ENCODE measurements at places on chromosomes 5 and 9. TPM values are rescaled to one million over a fixed set of nuclear protein-coding genes. Genes with fewer than 3 reads are reported as not detected.
A peak's percentile ranks its signal among the peaks of the same experiment; 100 is the strongest.

DNAH5 gene
- not detected for polyA plus RNA-seq

CDX1 gene
- polyA plus RNA-seq: not detected

ABCA1 gene
- 0.56 TPM for polyA plus RNA-seq

LVRN gene
- not detected for polyA plus RNA-seq

GRCh38 chr9:110446171-110446570 is 108.5 kb upstream of the TXNDC8 start:
- no peak overlapping the region for H3K27ac ChIP-seq
- DNase-seq: no peak
- H3K4me3 ChIP-seq: no peak overlapping the region

DNA sequence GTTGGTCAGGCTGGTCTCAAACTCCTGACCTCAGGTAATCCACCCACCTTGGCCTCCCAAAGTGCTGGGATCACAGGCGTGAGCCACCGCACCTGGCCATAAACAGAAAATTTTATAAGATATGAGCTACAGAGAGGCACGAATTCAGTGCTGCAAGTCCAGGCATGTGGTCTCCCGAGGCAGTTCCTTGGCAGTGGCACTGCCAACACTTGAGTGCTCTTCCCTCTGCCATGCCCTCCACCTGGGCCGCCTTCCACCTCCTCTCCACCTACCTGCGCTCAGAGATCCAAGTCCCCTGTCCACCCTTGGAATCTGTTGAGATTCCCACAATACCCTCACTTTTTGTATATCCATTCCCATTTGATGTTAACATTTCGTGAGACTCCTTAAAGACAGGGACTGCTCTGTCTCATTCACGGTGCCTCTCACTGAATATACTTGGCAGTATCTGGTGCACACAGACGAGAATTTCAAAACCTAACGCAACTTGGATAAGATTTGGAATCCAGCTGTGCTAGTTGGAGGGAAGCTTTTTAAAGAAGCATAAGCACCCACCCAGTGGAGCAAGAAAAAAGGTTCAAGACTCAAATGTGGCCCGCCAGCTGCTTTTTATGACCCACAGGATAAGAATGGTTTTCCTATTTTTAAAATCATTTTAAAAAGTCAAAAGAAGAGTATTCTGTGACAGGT is 68.3 kb downstream of the DCP2 start:
- H3K27ac ChIP-seq: no peak overlapping the region
- DNase-seq: no peak
- no peaks in the 10 kb centered on the region for H3K27me3 ChIP-seq
- no peaks in the 10 kb centered on the region for H3K4me1 ChIP-seq
- H3K4me3 ChIP-seq: no peak overlapping the region

GRCh38 chr5:156918311-156918845 is 44.6 kb downstream of the TIMD4 start:
- no peak overlapping the region for H3K4me3 ChIP-seq
- DNase-seq: no peak
- H3K27ac ChIP-seq: no peak overlapping the region
- no peaks in the 10 kb centered on the region for H3K27me3 ChIP-seq
- no peaks in the 10 kb centered on the region for H3K36me3 ChIP-seq
- H3K4me1 ChIP-seq: peaks cover 27% of the 10 kb centered on the region

DNA sequence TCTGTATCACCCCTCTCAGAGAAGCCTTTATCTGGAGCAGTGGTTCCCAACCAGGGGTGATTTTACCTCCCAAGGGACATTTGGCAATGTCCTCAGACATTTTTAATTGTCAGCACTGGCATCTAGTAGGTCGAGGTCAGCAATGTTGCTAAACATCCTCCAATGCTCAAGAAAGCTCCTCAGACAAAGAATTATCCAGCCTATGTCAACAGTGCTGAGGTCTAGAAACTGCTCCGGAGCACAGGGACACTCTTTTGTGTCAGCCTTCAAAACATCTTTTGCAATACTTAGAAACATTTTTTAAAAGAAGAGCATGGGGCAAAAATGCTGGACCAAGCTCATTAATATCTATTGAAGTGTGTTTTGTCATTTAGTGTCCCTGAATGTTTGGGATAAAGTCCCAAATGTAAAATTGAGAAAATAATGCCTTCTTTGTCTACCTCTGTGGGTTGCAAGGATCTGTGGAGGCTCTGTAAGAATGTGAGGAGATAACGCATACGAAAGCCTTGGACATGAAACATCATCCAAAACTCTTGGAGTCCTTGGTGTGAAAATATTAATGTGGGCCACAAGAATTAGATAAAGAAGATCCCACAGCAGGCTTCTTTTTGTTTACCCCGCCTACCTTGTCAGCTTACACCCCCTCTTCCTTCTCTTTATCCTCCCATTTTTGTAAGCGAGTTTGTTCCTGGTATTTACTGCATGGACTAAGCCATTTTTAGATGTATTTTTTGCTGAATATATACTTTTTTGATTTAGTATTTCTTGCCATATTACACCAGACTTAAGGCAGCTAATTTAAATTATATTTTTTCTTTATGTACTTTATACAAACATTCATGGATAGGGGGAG is 193.5 kb downstream of the CD180 start:
- peak overlapping the region; percentile 75 for H3K27ac ChIP-seq
- H3K4me1 ChIP-seq: peaks cover 7% of the 10 kb centered on the region
- no peak for DNase-seq
- no peak overlapping the region for H3K4me3 ChIP-seq
- no peaks in the 10 kb centered on the region for H3K27me3 ChIP-seq
- H3K36me3 ChIP-seq: no peaks in the 10 kb centered on the region

DNA sequence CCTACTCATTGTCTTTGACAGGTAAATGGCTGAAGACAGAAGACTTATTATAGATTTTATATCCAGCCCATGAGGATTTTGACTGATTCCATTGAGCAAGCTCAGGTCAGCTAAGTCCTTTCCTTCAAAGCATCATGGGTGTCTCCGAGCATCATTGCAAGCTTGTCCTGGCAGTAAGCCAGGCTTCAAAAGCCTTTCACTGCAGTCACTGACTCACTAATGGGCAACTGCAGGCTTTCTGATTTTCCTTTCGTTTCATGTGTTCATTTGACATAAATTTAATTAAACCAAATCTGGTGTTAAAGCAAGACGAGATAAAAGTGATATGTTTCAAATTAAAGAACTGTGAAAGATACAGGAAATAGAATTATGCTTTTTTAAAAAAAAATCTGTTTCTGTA is 426.2 kb downstream of the ANXA1 start:
- H3K4me1 ChIP-seq: no peaks in the 10 kb centered on the region
- H3K27ac ChIP-seq: no peak overlapping the region
- no peaks in the 10 kb centered on the region for H3K36me3 ChIP-seq
- no peak overlapping the region for H3K4me3 ChIP-seq

DNA sequence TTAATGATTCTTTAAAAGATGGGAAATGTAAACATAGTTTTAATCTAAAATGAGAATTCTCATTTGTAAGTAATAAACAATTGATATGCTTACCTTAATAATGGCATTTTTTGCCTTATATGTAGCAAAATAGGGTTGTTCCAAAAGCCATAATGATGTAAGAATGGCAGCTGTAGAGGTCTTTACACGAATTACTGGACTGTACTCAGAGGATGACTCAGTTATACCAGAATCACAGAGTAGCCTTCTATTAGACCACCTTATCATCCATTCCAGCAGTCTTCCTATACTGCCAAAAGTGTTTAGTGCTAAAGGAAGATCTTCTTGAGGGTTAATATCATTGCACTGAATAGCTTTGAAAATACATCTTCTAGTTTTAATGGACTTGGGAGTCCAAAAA is 66.5 kb downstream of the CPLANE1 start:
- no peaks in the 10 kb centered on the region for H3K27me3 ChIP-seq
- H3K36me3 ChIP-seq: no peaks in the 10 kb centered on the region
- H3K4me1 ChIP-seq: no peaks in the 10 kb centered on the region
- H3K4me3 ChIP-seq: no peak overlapping the region
- no peak for DNase-seq

DNA sequence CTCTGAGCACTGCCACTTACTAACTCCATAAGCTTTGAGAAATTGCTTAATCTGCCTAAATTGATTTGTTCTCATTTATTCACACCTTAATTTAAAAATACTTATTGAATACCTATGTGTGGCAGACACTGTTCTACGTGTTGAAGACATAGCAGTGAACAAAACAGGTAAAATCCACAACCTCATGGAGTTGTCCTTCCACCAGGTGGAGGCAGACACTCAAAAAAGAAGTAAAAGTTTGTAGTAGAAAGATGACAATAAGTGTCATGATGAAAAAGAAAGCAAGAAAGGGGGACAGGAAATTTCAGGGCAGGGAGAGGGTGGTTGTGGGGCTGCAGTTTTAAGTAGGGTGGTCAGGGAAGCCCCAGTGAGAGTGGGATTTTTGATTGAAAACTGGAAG is 94.9 kb downstream of the SREK1 start:
- no peaks in the 10 kb centered on the region for H3K36me3 ChIP-seq
- H3K27me3 ChIP-seq: no peaks in the 10 kb centered on the region
- DNase-seq: no peak
- H3K4me3 ChIP-seq: no peak overlapping the region
- H3K27ac ChIP-seq: no peak overlapping the region

DNA sequence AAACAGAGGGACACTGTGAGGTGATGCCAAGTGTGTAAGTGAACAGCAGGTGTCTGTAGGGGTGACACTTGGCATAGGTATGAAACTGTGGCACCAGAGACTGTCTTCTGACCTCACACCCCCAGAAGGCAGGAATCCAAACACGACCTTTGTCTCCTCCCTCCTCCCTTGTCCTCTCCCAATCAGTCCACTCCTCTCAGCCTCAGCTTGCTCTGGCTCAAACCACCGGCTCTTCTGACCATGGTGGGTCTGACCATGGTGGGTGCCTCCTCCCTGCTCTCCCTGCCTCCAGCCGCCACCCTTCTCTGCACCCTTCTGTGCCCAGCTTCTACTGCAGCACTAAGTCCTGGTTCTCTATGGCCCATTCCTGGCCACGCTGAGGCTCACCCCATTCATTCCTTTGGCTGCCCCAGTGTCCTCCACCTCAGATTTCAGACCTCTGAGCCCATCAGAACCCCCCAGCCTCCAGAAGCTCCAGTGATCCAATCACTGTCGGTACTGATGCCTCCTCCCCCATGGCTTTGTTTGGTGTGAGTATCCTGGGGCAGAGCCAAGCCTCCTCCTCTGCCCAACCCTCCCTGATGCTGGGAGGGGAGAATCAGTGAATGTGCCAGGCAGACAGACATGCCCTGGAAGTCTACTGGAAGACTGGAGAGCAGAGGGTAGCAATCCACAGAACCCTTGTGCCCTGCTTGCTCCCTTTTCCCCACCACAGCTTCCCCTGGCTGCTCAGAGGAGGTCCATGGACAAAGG is 1.7 kb upstream of the ARID3C start:
- H3K27ac ChIP-seq: no peak overlapping the region
- H3K4me1 ChIP-seq: peaks cover 19% of the 10 kb centered on the region
- peaks cover 12% of the 10 kb centered on the region for H3K36me3 ChIP-seq
- peaks cover 34% of the 10 kb centered on the region for H3K27me3 ChIP-seq

DNA sequence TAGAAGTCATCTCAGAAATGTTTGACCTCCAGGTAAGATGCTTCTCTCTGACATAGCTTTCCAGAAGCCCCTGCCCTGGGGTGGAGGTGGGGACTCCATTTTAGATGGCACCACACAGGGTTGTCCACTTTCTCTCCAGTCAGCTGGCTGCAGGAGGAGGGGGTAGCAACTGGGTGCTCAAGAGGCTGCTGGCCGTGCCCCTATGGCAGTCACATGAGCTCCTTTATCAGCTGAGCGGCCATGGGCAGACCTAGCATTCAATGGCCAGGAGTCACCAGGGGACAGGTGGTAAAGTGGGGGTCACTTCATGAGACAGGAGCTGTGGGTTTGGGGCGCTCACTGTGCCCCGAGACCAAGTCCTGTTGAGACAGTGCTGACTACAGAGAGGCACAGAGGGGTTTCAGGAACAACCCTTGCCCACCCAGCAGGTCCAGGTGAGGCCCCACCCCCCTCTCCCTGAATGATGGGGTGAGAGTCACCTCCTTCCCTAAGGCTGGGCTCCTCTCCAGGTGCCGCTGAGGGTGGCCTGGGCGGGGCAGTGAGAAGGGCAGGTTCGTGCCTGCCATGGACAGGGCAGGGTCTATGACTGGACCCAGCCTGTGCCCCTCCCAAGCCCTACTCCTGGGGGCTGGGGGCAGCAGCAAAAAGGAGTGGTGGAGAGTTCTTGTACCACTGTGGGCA is 642 bp downstream of the CSF2 start:
- no peak overlapping the region for H3K4me3 ChIP-seq
- H3K36me3 ChIP-seq: no peaks in the 10 kb centered on the region
- no peaks in the 10 kb centered on the region for H3K27me3 ChIP-seq
- no peak for DNase-seq
- no peak overlapping the region for H3K27ac ChIP-seq
- no peaks in the 10 kb centered on the region for H3K4me1 ChIP-seq

GRCh38 chr5:91240175-91240574 is 142.9 kb downstream of the ARRDC3 start:
- no peaks in the 10 kb centered on the region for H3K36me3 ChIP-seq
- DNase-seq: no peak
- no peak overlapping the region for H3K4me3 ChIP-seq
- no peak overlapping the region for H3K27ac ChIP-seq

- H3K4me1 ChIP-seq: peaks cover 6% of the 10 kb centered on the region
- H3K27ac ChIP-seq: no peak overlapping the region
- H3K27me3 ChIP-seq: no peaks in the 10 kb centered on the region
- no peaks in the 10 kb centered on the region for H3K36me3 ChIP-seq
- H3K4me3 ChIP-seq: no peak overlapping the region
Measured at GRCh38 chr5:56075361-56075760, 80.6 kb upstream of the IL6ST start.

GRCh38 chr9:133505186-133505830 is 19.5 kb downstream of the MYMK start:
- DNase-seq: no peak

- H3K4me3 ChIP-seq: no peak overlapping the region
- no peak overlapping the region for H3K27ac ChIP-seq
- no peaks in the 10 kb centered on the region for H3K4me1 ChIP-seq
- H3K27me3 ChIP-seq: no peaks in the 10 kb centered on the region
Measured at GRCh38 chr5:115417076-115417475, 120.6 kb upstream of the CCDC112 start.

All from naive thymus-derived CD4-positive, alpha-beta T cell (primary cell).